ENCODE measurements at places on chromosomes 7 and 10. TPM values are rescaled to one million over a fixed set of nuclear protein-coding genes. Genes with fewer than 3 reads are reported as not detected.

GRCh38 chr7:155731380-155731779 lies 80.9 kb downstream of the SHH start:
- no peak for DNase-seq

GRCh38 chr10:4390219-4390618 lies 435.8 kb upstream of the AKR1E2 start:
- no peak for DNase-seq

- DNase-seq, result no peak
Observed at GRCh38 chr7:111408724-111409123, 153.6 kb downstream of the IMMP2L start.

GRCh38 chr10:90936276-90936659 lies 15.4 kb upstream of the ANKRD1 start:
- no peak for DNase-seq

- no peak for DNase-seq
Observed at GRCh38 chr7:41029072-41029499, 673.8 kb downstream of the INHBA start.

DNA sequence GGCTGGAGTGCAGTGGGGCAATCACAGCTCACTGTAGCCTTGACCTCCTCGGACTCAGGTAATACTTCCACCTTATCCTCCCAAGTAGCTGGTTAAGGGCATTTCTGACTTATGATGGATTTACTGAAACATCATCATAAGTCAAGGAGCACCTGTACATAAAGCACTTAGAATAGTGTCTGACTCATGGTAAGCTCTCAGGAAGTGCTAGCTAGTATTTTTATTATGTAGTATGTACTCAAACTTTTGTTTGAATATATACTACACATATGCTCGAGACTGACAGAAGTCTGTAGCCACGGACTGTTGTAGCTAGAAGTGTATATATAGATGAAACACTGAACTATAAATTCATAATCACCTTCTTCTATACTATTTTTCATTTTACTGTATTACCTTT lies 107.5 kb upstream of the DNAJB12 start:
- no peak for DNase-seq

The STAG3 gene
- 12.0 TPM for total RNA-seq
